ENCODE measurements at places on chromosomes 11 and 22.

DNA sequence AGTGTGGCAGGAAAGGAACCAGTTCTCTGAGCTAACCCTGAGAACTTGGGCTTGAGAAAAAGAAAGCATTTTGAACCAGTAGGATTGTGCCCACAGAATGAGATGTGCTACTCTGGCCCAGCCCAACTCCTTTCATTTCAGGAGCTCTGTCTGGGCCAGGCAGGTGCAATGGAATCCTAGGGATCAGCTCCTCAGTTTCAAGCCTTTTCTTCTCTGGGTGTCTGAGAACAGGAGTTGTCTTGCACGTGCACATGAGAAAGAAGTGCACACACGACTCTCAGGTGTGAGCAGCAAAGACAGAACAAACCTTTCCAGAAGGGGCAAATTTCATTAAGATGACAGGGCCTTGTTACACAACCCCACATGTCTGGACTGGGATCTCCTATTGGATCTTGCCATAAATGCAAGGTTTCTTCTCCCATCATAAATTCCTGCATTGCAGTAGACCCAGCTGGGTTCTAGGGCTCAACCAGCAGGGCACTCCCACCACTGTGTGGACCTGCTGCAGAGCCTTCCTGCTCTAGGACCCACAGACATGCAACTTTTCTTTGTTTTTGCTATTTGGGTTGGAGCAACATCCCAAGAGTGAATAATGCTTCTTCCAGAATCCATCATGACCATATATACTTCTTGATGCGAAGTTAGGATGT, 24.5 kb upstream of the GGTLC2 start:
- no peak for DNase-seq

DNA sequence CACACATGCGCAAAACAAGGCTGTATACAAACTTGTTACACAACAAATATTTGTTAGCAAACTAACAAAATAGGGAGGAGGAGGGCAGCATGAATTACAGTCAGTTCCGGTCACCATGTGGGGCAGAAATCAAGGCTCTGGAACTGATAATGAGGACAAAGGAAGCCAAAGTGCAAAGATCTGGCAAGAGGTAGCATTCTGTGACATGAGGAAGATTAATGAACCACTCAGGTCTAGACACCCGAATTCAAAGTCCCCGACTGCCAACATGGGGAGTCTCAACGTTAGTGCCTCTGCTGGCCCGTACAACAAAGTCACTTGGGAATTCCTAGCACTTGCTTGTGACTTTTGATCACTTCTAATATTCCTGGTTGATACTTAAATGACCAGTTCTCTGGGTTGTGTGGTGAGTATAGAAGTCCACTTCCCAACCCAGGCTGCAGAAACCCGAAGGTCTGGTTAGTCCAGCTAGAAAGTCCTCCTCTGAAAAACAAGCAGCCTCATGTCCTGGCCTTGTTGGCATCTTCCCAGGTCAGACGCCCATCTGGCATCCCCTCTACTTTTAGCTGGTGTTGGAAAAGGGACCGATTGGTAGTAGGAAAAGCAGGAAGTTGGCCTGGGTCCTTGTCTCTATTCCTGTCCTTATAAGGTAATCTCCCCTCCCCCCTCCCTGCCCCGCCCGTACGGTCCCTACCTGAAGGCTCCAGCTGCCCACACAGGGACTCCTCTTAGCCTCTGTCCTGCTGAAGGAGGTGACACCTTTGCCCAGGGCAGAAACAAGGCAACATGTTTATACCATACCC, 1.6 kb downstream of the SUN2 start:
- peak; percentile 45 for DNase-seq

DNA sequence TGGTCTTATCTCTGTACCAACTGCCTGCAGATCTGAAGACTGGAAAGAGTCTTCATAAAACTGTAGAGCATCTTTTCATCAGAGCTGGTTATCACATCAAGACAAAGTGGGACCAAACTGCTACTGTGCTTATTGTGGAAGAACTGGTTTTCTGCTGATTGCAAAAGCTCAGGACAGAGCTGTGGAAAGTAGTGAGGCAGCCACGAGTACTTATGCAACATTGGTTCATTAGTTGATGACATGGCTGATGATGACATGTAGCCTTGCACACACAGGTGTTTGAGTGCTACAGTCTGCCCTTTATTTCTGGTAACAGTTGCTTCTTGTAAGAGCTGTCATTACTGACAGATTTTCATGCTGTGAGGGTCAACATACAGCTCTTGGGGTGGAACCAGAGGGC, 185.4 kb upstream of the GUCY1A2 start:
- DNase-seq, result no peak

DNA sequence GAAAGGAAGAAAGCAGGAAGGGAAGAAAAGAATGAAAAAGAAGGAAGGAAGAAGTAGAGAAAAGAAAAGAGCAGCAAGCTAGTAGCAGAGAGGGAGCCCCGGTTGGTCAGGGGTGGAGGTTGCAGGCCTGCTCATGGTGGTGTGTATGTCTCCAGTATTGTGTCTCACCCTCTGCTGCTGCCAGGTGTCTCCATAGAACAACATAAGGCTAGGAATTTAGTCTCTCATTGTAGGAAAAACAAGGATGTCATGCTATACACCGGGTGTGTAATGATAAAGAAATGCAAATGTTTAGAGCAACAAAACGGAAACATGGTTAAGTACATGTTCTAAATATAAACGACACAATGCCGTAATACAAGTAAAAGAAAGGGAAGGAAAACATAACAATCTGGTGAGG, 342.5 kb downstream of the NTM start:
- DNase-seq, result no peak

DNA sequence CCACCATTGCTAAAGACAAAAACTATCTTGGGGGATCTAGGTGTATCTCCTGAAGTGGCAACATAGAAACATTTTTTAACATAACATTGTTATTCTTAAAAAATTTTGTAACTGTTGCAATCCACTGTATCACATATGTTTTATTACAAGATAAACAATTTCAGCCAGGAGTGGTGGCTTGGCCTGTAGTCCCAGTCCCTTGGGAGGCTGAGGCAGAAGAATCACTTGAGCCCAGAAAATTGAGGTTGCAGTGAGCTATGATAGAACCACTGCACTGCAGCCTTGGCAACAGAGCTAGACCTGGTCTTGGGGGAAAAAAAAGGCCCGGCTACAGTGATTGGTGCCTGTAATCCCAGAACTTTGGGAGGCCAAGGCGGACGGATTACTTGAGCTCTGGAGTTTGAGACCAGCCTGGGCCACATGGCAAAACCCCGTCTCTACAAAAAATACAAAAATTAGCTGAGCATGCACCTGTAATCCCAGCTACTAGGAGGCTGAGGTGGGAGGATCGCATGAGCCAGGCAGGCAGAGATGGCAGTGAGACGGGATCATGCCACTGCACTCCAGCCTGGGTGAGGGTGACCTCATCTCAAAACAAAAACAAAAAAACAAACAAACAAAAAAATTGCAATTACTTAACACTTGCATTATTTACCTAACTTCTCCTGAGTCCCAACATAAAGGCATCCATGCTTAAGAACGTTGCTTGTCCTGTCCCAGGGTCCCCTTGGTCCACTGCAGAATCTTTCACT, 1.5 kb upstream of the DEPDC5 start:
- DNase-seq, result no peak

DNA sequence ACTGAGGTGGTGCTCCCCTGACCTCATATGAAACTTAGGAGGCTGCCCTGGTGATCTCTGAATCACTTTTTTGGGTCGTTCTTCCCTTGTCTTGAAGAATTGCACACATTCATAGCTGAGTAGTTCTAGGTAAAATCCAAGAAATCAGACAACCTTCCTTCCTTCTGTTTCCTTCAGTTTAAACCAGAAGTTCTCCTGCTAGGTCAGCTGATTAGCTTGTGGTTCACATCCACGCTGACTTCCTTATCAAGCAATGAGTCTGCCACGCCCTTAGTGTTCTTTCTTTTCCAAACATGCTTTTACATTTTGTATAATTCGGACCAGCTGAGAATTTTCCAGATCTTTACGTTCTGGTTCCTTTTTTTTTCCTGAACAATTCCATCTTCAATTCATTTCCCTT, 892.8 kb downstream of the NTM start:
- DNase-seq, result no peak

All from stimulated activated CD4-positive, alpha-beta T cell treated with anti-CD3 and anti-CD28 coated beads, Interleukin-15, amount 100 ng/mL, for 24 hours (primary cell).